ENCODE measurements at places on chromosomes 11 and 22.
A peak's percentile ranks its signal among the peaks of the same experiment; 100 is the strongest.

- no peak for DNase-seq
These were observed 48.2 kb upstream of the MYEOV start for GRCh38 chr11:69245491-69246345.

GRCh38 chr22:41201141-41201540, 4.0 kb upstream of the L3MBTL2 start:
- no peak for DNase-seq

DNA sequence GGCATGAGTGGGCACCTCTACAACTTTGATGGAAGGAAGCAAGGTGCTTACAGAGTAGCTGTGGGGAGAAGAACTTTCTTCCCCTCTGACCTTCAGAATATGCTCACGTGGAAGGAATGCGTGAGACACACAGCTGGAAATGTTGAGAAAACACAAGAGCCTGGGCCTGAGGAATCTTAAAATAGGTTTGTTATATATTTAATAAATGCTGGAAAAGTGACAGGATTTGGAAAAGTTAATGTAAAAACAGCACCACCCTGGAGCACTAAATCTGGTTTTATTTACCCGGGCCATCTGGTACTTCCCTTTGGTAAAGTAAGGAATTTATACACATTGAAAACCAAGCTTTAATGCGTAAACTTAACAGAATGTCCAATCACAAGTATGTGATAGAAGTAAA, 14.0 kb upstream of the AMPD3 start:
- DNase-seq = no peak

DNA sequence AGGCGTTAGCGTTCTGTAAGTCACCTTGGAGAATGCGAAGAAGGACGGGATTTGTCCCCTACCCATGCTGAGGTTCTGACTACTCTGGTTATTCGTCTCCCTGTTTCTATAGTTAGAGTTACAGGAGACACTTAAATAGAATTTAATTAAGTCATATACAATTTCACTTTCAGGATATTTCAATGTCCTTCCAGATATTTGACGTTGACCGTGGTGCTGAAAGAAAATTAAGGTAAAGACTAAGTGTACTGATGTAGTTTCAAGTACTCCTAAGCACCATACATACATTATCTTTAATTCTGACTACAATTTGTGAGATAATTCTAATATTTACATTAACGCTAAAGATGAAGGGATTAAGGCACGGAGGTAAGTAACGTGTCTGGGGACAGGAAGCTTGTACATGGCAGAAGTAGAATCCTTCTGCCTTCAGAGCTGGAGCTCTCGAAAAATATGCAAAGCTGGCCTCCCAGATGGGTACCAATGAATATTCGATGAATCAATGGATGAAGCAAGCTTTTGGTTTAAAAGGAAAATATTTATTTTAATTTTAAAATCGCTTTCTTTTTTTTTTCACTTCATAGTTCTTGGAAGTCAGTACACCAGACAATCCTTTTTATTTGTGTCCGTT, 539 bp upstream of the SLC36A4 start:
- DNase-seq = no peak

DNA sequence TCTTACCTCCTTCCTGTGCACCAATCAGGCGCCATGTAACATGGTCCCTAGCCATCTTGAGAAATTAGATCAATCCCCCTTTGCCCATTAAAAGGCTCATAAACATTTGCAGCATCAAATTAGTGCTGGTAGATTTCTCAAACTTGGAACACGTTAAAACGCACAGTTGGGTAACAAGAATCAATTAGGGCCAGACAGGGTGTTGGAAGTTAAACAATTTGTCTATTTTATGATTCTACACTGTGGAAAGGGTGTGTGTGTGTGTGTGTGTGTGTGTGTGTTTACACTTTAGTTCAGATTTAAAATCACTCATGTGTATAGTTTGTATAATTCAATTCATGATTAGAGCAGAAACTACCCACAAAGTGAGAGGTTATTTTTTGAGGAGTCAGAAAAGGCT, 682.0 kb downstream of the OPCML start:
- DNase-seq = no peak

DNA sequence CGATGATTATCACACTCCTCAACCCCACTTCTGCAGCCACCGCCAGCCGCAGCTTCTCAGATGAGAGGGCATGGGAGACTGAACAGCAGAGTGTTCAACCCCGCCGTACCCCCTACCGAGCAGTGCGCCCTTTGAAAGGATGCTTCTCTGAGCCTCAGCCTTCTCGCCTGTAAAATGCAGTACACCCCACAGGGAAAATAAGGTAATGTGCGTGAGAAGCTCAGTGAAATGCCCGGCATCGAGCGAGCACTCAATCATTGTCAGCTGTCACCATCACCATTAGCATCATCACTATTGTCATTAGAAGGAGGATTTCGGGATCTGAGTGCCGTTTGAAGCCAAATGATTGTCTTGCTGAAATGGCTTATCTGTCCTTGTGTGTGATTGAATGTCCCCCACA, 13.6 kb downstream of the TRIM29 start:
- no peak for DNase-seq

GRCh38 chr11:36377759-36378564, 81.9 kb downstream of the PRR5L start:
- no peak for DNase-seq

DNA sequence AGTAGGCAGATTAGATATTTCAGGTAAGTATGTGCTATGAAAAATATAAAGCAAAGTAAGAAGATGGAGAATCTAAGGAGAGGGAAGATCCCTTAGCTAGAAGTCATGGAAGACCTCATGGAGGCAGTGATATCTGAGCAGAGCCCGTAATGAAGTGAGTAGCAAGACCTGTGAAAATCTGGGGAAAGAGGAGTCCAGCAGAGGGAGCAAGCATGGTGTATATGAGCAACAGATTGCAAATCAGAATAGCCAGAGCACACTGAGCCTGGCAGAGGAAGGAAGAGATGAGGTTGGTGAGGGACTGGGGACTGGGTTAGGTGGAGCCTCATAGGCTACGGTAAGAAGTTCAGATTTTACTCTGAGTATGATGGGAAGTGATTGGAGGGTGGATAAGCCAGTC, 9.4 kb downstream of the LHFPL7 start:
- DNase-seq = no peak

- DNase-seq = no peak
These were observed 113.6 kb downstream of the KCNQ1OT1 start for GRCh38 chr11:2586087-2586792.

DNA sequence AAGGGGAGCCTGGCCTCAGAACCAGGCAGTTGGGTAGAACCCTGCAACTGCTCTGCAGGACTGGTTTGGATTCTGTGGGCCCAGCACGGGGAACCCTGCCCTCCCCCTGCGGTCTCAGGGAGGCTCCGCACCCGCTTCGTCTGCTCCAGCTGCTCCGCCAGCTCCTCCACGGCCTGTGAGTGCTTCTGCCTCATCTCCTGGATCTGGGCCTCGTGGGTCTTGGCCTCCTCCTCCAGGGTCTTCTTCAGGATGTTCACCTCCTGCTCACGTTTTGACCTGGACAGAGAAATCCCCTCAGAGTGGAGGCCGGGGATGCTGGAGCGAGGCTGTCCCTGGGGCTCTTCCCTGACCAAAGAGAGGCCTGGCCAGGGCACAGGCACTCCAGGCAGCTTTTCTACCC, 41.9 kb downstream of the APOL1 start:
- DNase-seq = no peak

DNA sequence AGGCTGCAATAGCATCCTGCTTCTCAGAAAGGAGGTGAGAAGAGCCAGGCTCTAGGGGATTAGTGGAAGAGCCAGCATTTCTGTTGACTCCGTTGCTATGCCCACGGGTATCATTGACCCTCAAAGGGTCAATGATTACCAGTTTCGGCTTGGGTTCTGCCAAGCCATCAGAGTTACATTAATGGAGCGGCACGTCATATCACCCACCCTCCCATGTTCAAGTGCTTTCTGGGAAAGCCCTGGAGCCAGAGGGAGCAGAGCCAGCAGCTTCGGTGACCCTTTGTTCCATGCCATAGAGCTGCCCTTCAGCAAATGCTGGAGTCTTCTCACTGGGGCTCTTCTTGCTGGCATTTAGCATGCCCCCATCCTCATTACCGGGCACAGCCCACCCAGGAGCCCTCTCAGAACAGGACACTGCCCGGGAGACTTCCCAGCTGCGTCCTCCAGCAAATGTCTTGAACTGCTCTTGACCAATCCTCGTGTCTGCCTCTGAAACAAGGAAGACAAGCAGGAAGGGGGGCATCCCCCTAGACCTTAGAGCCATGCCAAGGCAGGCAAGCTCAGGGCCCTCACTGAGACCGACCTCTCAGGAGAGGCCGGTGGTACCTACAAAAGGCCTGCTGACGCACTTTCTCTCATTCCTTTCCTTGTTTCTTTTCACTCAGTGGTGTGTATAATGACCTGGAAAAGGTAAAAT, 14.6 kb downstream of the KCNJ1 start:
- no peak for DNase-seq

DNA sequence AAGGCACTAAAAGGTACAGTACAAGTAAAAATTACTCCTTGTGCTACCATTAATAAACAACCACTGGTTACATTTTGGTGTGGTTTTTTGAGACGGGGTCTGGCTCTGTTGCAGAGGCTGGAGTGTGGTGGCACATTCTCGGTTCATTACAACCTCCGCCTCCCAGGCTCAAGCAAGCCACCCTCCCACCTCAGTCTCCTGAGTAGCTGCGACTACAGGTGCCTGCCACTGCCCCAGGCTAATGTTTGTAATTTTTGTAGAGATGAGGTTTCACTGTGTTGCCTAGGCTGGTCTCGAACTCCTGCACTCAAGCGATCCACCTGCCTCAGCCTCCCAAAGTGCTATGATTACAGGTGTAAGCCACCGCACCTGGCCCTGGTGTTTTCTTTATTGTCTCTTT, 20.8 kb downstream of the TAF1D start:
- no peak for DNase-seq

- DNase-seq = no peak
These were observed 26.7 kb upstream of the CD44 start for GRCh38 chr11:35112056-35112845.

DNA sequence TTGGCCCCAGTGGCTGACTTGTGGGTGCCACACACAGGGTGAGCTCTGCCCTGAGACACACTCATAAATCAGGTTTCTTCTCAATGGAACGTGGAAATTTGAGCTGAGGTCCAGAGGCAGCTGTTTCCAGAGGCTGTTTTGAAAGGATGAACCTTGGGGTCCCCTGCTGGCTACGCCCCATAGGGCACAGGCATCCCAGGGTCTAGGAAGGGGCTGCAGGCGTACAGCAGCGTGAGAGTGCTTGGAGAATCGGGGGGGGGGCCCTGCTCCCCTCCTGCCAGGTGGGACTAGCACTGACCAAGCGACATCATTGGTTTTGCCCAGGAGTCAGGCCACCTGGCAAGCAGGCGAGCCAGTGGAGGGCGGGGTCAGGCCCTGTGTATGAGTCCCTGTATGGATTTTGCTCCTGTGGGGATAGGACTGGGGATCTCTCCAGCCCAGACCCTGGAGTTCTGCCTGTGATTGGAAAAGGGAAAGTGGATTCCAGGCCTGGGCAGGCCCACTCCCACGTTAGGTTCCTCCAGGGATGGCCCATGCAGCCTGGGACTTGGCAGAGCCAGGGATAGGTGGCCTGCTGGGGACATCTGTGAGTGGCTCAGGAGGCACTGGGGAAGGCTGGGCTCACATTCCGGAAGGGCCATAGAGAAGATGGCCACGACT, 61.0 kb downstream of the FBXO7 start:
- no peak for DNase-seq

GRCh38 chr11:81030186-81030585, 1589.4 kb upstream of the TENM4 start:
- no peak for DNase-seq

DNA sequence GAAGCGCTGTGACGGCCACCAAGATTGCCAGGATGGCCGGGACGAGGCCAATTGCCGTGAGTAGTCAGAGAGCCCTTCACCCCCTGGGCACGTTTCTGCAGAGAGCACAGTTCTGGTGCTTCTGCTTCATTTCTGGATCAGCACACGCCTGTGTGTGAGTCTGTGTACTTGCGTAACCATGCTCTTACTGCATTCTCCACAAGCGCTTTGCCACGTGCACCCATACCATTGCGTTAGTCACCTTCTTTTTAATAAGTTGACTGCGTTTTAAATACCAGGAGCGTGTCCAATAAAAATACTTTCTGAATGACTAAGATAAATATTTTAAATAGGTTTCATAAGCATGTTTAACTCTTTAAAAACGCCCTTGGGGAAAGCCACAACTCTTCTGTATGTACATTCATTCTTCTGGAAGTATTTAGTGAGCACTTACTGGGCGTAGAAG, 143.0 kb upstream of the SORL1-AS1 start:
- no peak for DNase-seq

GRCh38 chr11:46247090-46247489, 30.4 kb upstream of the CREB3L1 start:
- DNase-seq = no peak

DNA sequence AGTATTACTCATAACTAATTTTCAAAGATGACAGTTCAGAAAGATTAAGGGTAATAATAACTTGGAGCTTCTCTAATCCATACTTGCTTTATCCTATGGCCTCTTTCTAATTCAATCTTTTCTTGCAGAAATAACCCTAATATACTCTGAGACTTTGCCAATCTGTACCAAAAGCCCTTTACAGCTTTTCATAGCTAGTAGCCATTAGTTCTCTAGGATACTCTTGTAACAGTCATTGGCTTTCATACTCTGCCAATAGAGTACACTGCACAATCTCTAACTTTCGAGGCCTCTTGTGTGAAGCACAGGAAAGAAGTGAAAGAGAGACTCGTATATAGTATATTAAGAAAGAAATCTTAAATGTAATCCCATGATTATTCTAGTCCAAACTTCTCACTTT, 38.1 kb downstream of the SLC36A4 start:
- DNase-seq = no peak

GRCh38 chr11:130486987-130487923, 38.8 kb downstream of the ADAMTS15 start:
- no peak for DNase-seq

- DNase-seq = no peak
These were observed 17.0 kb upstream of the KCNJ11 start for GRCh38 chr11:17405232-17406005.

GRCh38 chr22:33772745-33773144, 147.5 kb downstream of the LARGE1 start:
- DNase-seq = no peak

GRCh38 chr22:22110548-22111266, 128.1 kb upstream of the TOP3B start:
- DNase-seq = peak; percentile 3

GRCh38 chr22:30675436-30675835, 7.8 kb upstream of the DUSP18 start:
- DNase-seq = no peak

DNA sequence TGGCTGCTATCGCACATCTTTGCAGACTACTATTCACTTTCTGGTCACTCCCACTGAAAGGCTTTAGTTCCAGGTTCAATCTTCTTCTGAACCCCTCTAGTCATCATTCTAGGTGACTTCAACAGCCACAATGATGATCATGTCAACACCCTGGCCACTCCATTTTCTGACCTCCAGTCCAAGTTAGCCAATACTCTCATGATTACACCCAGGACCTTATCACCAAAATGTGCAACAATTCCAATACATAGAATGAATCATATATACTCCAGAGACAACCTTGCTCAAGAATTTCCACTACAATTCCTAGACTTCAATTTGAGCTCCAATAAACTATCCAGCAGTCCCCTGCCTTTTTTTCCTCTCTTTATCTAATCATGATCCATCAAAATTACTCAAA, 70.7 kb downstream of the PAK1 start:
- DNase-seq = no peak

- no peak for DNase-seq
These were observed 1.5 kb downstream of the OR51B4 start for GRCh38 chr11:5300251-5300650.
